ENCODE measurements at places on chromosomes 5 and 9. TPM values are rescaled to one million over a fixed set of nuclear protein-coding genes. Genes with fewer than 3 reads are reported as not detected.

The OLFML2A gene
- 36.8 TPM for polyA plus RNA-seq

The NR2F1 gene
- 149 TPM for polyA plus RNA-seq

The AJM1 gene
- 6.9 TPM for polyA plus RNA-seq

The ECSCR gene
- polyA plus RNA-seq: 51.4 TPM

The WDR31 gene
- polyA plus RNA-seq: 2.6 TPM

DNA sequence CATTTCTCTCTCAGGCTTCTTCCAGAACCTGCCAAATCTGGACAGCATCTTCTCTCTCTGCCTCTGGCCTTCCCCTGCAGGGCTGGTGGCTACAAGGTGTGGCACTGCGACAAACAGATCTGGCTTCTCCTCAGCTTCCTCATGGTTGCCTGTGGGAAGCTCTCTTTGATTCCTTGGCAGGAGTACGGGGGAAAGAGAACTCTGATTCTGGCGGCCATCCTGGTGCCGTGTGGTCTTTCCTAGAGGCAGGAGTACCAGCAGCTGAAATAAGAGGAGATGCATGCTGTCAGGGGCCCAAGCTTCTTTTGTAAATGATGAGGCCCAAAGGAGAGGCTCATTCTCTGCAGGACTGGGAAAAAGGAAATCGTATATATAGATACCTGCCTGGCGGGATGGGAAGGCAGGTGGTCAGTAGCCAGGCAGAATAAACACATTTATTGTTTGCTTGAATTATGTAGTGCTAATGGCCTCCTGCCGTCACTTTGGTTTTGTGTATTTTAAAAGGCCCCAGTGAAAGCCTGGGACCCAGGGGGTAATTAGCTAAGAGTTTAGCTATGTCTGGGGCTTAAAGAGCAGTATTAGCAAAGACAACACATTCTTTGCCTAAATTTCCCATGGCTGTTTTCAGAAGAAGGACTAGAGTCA lies at the start of gene CER1:
Gene CER1, minus strand, starts transcription at position 343 of the 645 bp plus-strand sequence. Its CDS starts 61 bp downstream, at position 282.
- no peak for DNase-seq

GRCh38 chr5:58012801-58013315 lies 447.0 kb downstream of the PLK2 start:
- DNase-seq: no peak

- no peak for DNase-seq
Measured at GRCh38 chr5:1012900-1013237, 4.3 kb downstream of the NKD2 start.

DNA sequence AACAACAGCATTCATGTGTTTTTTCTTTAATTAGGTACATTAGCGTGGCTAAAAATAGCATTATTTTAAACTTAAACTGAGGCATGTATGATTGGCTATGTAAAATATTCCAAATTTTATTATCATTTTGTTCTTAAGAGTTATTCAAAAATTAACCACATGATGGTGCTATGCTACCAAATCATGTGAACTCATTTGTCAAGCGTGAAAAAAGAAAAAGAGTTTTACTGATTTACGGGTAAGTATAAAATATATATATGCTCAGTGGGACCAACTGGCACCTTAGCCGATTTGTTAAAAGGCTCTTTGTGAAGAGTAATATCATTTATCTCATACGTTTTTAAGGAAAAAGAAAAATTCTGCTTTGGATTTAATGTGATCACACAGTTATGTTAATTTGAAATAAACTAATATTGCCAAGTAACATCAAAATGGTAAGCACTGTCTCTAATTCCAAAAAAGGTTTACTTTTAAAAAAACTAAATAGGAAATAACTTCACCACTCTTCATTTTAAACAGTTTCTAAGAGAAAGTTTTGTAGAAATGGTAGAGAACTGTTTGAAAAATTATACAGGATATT lies 1042.3 kb downstream of the CDH12 start:
- DNase-seq: no peak

GRCh38 chr5:120655828-120656435 lies 191.8 kb downstream of the PRR16 start:
- no peak for DNase-seq

GRCh38 chr5:120320626-120321025 lies 143.5 kb upstream of the PRR16 start:
- DNase-seq: no peak

DNA sequence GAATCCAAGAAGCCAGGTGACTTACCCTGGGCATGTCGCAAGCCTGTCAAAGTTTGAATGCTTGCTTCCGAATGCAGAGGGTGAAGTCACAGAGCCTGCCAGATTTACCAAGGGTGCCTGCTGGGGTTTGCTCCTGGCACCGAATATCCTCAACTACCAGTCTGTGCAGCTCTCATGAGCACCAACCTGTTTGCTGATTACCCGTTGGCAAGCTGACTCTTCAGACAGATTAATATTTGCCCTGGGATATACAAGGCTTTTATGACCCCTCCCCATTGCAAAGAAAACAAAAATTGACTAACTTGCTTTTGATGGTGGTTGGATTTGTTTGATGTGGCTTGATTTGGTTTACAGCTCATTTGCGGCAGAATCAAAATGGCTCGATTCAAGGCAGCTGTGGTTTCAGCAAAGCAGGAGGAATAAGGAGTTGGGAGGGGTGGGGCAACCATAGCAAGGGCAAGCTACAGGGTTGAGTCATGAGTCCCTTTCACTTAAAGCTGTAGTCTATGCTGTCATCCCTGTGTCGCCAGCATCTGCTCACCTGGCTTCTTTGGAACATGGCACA lies 82.3 kb upstream of the AGXT2 start:
- DNase-seq: no peak

- no peak for DNase-seq
Measured at GRCh38 chr5:124702525-124702924, 43.9 kb downstream of the ZNF608 start.

DNA sequence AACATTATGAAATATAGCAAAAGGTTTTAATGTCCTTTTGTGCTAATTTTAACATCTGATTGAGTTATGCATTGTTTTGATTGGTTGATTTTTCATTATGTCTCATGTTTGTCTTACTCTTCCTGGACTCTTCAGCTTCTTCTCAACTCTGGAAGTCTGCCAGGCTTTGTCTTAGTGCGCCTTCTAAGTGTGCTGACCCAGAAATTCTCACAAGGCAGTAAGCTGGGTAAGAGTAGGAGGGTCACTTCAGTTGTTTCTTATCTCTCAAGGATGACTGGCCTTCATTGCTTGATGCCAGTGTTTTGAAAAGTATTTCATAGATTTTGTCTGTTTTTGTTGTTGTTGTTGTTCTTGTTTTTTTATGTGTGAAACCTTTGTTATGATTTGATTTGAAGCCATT lies 59.2 kb downstream of the RIC1 start:
- DNase-seq: no peak

DNA sequence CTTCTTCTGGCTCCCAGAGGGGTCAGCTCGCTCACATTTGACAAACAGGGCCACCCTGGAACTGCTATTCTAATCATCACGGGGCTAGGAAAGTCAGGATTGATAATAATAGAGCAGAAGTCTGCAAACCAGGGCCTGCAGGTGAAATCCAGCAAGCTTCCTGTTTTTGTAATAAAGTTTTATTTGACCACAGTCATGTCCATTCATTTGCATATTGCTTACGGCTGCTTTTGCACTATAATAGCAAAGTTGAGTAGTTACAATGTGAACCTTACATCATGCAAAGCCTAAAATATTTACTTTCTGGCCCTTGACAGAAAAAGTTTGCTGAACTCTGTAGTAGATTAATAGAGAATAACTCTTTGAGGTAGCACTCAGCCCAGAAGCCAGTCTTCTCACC lies 63.2 kb upstream of the CTXN3 start:
- DNase-seq: no peak

DNA sequence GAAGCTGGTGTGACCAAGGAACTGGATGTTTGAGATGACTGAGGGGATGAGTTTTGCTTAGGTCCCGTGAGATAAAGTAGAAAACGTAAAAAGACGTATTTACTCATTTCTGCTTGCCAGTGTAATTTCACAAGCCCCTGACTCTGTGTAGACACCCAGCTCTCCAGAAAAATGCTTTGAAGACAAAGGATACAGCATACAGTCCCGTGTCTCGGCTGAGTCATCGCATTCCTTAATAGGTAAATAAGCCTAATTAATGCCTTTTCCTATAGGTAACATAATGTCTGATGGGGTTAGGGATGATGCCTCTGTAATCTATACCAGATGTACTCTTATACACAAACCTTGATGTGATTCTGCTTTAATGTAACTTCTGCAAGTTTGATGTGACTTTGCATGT lies 20.2 kb downstream of the S100Z start:
- no peak for DNase-seq

GRCh38 chr9:82281066-82281465 lies 292.5 kb downstream of the SPATA31D1 start:
- no peak for DNase-seq

All from urinary bladder (tissue), 4 donors.